RPMI8226 (cell line): ENCODE measurements at places on chromosomes 6 and 20.

DNA sequence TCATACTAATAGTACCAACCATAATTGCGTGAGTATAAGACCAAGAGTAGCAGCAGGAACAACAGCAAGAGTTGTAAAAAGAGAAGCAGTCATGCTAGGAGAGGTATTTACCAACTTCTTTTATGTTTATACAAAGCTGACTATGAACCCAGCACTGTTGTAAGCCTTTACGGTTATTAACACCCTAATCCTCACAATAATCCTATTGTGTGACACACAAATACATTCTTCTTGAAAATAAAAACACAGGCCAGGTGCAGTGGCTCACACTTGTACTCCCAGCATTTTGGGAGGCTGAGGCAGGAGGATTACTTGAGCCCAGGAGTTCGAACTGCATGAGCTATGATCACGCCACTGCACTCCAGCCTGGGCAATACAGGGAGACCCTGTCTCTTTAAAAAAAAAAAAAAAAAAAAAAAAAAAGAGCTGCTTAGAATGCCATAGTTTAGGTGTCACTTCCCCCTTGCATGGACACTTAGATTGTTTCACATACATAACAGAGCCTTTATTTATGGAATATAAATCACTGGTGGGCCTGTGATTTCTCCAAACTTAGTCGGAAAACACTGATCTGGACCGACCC lies 20.2 kb downstream of the HCK start:
- DNase-seq: no peak

DNA sequence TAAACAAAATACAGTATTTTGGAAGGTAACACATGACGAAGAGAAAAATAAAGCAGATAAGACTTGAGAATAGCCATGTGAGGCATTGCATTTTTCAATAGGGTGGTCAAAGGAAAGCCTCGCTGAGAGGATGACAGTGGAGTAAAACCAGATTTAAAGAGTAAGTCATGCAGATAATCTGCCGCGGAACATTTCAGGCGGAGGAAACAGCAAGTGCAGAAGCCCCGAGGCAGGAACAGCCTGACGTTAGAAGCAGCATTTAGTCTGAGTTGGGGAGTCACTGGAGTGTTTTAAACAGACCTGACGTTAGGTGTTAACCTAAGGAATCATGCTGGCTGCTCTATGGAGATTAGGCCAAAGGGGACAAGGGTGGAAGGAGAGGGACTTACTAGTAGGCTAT lies 65.0 kb upstream of the VSTM2L start:
- no peak for DNase-seq

GRCh38 chr20:12925210-12925755 lies 83.5 kb upstream of the SPTLC3 start:
- DNase-seq: peak; percentile 83

DNA sequence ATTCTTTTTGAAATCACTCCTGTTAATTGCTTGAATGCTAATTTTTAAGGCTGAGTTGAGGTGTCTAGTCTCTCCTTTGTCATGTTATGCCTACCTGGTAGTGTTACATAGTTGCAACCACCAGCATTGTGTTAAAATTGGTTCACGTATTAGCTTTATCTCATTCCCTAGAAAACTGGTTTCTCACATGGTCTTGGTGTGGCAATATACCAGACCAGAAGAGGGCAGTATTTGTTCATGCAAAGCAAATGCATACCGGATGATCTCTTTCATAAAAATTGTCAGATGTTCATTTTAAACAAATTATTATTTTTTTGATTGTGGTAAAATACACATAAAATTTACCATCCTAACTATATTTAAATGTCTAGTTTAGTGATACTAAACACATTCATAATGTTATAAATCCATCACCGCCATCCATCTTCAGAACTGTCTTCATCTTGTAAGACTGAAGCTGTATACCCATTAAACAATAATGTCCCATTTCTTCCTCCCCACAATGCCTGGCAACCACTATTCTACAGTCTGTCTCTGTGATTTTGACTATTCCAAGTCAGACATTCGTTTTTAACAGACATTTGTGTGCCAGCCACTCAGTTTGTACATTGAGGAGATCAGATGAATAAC lies 92.8 kb downstream of the ATRN start:
- peak; percentile 70 for DNase-seq

GRCh38 chr6:152458648-152459644 lies 178.2 kb downstream of the SYNE1 start:
- DNase-seq: no peak

DNA sequence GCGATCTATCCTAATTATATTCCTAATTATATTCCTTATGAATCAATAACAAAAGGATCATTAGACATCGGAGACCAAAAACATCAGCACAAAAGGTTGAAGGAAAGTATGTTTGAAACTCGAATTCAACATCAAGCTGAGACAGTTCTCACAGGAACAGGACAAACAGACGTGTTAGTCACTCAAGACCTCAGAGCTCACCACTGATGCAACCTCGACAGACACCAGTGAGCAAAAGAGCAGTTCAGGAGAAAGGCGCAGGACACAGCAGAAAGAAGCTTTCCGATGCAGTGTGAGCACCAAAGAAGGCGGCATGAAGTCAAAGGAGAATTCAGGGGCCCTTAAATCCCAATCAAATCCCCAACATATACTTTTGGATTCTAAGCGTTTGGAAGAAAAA lies 6.3 kb upstream of the RAMACL start:
- no peak for DNase-seq

- DNase-seq: no peak
Measured at GRCh38 chr20:1646975-1647431, 10.6 kb downstream of the SIRPG start.

- DNase-seq: no peak
Measured at GRCh38 chr6:27623103-27623502, 150.2 kb upstream of the ZNF184 start.

DNA sequence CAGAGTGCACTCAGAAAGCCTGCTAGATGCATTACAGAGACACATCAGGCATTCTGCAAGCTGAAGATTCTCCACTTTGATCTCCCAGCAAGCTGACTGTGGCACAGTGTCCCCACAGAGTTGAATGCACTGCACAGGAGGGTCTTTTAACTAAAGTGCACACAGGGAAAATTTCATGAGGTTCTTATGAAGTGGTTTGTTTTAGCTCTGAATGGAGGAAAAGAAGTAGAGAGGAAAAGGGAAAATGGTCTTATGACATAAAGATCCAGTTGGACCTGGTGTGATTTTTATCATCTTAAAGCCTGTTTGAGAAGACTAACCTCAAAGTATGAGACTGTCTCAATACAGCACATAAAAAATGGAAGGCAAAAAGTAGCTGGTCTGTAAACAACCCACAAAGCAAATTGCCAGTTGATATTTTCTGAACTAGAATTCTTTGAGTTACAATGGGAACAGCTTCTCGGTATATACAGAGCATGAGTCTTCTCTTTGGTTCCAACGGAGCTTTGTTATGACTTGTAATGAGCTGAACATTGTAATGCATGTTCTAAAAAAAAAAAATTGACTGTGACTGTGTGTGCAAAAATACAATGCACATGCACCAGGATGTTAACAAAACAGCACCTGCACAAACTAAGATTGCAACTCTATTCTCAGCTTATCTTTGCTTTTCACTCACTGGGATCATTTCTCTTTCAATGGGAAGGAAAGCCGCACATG lies 383.0 kb upstream of the ID4 start:
- no peak for DNase-seq

DNA sequence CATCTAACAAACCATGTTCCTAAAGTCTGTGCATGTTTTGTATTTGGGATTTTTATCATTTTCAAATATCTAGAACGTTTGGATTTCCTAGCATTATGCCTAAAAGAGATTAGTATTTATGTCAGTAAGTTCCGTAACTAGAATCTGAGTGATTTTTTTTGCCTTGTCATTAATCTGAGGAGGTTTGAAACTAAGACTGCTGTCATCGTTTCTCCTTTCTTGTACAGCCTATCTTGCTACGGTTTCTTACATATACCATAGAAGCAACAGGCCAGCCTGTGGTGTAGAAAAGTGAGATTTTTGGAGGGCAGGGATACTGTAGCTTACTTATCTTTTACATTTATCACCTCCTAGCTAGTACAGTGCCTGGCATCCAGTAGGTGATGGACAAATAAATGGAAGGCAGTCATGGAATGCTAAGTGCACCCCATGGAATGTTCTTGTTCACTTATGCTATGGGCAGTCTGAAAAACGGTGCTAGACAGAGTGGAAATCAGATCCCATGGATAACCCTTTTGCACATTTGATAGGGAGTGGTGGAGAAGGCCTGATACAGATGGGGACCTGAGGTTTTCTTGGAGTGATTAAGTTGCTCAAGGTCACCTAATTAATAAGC lies 93.9 kb downstream of the ARID1B start:
- DNase-seq: no peak

- no peak for DNase-seq
Measured at GRCh38 chr6:134925800-134926199, 24.1 kb downstream of the ALDH8A1 start.

GRCh38 chr6:27720607-27721580 lies 191.3 kb downstream of the OR2B2 start:
- DNase-seq: peak; percentile 63

DNA sequence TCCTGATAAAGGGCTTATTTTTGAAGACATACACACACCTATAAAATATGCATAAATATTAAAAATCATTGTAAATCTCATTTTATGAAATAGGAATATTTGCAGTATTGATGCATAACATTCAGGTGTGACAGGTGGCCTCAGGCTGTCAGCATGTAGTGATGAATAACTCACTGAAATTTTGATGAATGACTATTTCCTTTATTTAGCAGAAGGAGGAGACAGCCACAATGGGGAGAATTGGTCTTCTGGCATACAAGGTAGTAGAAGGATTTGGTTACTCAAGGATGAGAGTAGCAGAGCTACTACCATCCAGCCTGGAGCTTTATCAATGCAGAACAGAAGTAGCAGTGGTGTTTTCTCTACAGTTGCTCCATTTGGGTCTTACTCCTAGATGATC lies 47.2 kb downstream of the RGS17 start:
- DNase-seq: no peak

GRCh38 chr6:5752391-5752680 lies 254.4 kb downstream of the NRN1 start:
- DNase-seq: no peak

DNA sequence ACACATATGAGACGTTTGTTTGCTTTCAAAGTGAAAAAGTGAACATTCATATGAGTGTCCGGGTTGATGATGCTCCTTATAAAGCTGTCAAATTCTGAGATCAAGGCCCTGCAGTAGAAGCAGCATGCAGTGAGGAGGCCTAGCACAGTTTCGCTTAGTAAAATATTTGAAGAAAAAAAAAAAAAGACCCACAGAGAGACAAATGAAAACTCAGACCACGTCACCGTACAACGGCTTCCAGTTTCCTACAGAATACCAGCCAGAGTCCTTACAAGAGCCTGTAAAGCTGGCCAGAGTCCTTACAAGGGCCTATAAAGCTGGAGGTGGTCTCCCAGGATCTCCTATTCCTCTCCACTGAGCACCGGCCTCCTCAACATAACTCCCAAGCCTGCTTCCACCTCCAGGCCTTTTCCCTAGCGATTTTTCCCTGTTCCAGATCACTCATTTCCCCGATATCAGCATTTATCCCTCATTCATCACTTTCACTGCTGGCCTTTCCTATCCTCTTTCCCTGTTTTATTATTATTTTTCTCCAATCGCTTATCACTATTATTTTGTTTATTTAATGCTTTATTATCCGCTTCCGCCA lies 1.5 kb upstream of the HMGN4 start:
- peak; percentile 78 for DNase-seq

- DNase-seq: no peak
Measured at GRCh38 chr20:51446656-51447055, 95.9 kb downstream of the NFATC2 start.

- DNase-seq: peak; percentile 37
Measured at GRCh38 chr6:36720251-36721141, 22.9 kb downstream of the RAB44 start.

DNA sequence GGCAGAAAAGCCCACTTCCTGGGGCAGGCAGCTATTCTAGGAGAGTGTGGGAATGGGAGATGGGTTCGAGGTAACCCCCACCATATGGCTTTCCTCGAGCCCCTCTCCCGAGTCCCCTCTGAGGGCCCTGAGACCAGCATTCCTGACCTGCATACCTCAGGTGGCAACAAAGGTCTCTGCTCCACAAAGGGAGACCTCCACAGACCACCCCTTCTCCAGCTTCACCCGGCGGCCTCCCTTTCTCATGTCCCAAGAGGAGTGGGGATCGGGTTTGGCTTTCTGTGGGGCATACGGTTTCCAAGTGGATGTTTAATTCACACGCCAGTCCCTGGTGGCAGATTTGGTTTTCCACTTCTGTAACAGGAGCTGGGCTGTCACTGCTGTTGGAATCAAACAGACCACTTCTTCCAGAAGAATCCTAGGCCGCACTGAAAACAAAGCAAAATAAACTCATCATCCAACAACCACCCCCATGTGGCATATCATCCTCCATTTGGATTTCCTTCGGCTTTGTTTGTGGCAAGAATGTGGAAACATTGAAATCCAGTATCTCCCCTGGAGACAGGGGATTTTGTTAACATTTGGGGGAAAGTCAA lies 83.2 kb downstream of the DLL1 start:
- DNase-seq: no peak

DNA sequence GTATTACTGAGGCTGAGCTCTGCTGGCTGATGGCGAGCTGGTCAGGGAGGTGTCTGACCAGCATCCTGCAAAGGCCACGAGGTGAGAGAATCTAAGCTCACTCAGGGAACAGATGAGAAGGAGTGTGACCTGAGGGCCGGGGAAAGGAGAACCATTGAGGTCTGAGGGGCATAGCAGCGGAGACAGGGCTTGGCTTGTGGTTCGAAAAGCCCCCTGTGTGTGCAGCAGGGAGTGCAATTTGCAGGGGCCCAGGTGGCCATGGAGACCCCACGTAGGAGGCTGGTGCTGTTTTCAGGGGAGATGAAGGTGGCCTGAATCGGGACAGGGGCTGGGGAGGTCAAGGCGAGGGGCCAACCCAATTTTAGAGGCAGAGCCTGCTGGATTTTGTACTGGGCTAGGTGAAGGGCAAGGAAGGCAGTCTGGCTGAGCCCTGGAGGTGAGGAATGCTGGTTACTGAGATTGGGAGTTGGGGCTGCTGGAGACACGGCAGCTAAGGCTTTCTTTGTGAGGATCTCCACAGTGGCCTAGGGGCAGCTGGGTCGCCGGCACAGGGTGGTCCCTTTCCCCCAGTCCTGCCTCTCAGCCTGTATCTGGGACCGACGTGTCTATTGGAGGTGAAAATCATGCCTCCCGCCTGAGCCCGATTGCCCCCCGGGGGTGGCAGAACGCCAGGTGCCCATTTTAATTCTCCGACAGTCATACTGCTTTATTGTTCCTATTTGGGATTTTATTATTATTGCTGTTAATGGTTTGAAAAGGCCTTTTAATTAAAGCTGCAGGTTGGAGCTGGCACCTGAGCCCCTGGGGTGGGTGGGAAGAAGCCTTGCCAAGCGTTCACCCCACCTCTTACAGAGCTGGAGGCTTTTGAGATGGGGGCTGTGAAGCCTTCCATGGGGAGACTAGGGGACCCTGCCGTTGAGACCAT lies 28.4 kb downstream of the DLGAP4 start:
- DNase-seq: no peak

- DNase-seq: no peak
Measured at GRCh38 chr6:111837641-111838500, 35.4 kb downstream of the FYN start.

DNA sequence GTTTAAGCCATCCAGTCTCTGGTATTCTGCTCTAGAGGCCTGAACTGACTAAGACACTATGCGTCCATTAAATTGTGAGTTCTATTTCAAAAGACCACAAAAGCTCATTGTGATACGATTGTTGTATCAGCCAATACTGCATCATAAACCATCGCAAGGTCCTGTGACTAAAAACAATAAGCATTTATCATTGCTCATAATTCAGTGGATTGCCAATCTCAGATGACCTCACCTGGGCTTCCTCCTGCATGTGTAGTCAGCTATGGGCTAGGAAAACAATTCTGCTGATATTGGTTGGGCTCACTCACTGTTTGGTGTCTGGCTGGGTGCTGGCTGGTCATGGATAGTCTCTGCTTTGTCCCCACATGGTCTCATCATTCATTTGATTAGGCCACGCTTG lies 592.7 kb upstream of the BTBD3 start:
- DNase-seq: no peak
